ENCODE measurements at places on chromosomes 13 and 19.
A peak's percentile ranks its signal among the peaks of the same experiment; 100 is the strongest.

GRCh38 chr13:88026241-88026640 is 355.1 kb downstream of the SLITRK5 start:
- DNase-seq, result no peak

GRCh38 chr13:36370108-36370429 is 23.9 kb upstream of the SPART start:
- DNase-seq, result no peak

DNA sequence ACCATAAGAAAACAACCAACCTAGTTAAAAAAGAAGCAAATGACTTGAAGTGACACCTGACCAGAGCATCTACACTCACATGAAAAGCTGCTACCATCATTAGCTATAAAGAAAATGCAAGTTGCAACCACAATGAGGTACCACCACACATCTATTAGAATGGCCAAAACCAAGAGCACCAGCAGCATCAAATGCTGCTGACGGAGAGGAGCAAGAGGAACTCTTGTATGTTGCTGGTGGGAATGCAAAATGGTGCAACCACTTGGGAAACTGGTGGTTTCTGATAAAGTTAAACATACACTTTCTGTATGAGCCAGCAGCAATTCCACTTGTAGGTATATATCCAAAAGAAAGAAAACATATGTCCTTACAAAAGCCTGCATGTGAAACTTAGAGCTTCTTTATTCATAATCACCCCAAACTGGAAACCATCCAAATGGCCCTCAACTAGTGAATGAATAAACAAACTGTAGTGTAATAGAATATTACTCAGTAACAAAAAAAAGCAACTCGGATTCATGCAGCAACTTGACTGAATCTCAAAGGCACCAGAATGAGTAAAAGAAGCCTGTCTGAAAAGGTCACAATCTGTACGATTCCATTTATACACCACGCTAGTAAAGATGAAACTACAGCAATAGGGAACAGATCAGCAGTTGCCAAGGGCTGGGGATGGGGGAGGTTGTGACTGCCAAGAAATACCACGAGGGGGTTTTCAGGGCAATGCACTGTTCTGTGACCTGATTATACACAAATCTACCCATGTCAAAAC is 60.9 kb upstream of the RANBP3 start:
- DNase-seq, result no peak

GRCh38 chr13:27808851-27809550 is 16.7 kb downstream of the GSX1 start:
- DNase-seq, result no peak

DNA sequence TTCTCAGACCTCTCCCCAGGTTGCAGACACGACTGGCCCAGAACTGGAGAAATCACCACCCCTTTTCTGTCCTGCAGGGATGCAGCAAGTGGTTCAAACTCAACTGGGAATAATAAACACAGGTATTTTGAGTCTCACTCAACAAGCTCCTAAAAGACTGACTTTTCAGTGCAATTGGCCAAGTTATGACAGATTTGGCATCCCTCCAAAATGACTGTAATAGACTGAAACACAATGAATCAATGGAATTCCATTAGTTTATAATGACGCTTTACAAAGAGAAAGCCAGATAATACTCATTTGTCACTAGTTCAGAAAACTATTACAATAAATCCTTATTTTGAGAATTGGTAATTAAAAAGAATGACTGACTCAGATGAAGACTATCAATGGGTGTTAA is 38.1 kb downstream of the MIPEP start:
- no peak for DNase-seq

DNA sequence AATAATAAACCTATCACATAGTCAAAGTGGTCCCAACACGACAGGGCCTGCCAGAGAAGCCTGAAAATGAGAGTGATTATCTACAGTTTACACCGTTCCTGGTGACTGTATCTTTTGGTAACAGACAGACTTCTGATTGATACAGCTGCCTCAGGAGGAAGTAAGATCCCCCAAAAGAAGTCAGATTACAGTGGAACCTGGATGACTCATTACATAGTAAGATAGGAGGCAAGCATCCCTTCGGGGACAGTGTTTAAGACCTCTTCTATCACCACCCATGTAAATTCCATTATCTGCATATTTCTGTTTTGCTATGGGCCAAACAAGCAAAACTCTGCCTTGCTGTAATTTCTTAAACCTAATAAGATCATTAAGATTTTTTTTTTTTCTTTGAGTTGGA is 44.0 kb upstream of the FLT1 start:
- no peak for DNase-seq

GRCh38 chr19:49679771-49680413 is 2.8 kb downstream of the PRMT1 start:
- DNase-seq, result no peak

GRCh38 chr13:28865149-28865744 is 45.1 kb downstream of the MTUS2 start:
- DNase-seq, result no peak

- no peak for DNase-seq
Measured at GRCh38 chr19:16569609-16570320, 2.5 kb downstream of the SLC35E1 start.

GRCh38 chr19:50042363-50043024 is 16.7 kb downstream of the ZNF473 start:
- DNase-seq, result no peak

- no peak for DNase-seq
Measured at GRCh38 chr19:38032951-38033350, 125.9 kb downstream of the SIPA1L3 start.

- DNase-seq, result no peak
Measured at GRCh38 chr19:52296400-52296772, 583 bp upstream of the ZNF480 start.

- peak; percentile 59 for DNase-seq
Measured at GRCh38 chr19:2051773-2052704, 995 bp upstream of the MKNK2 start.

- DNase-seq, result no peak
Measured at GRCh38 chr13:45063261-45063860, 56.9 kb upstream of the GTF2F2 start.

DNA sequence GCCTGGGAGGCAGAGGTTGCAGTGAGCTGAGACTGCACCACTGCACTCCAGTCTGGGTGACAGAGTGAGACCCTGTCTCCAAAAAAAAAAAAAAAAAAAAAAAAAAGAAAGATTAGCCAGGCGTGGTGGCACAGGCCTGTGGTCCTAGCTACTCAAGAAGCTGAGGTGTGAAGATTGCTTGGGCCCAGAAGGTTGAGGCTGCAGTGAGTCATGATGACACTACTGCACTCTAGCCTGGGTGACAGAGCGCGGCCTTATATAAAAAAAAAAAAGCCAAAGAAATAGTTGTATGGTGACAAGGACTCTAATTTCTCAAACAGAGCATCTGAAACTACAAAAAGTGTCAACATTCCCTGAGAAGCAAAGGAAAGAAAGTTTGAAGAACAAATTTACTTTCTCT is 3.4 kb downstream of the PBX4 start:
- peak; percentile 54 for DNase-seq

DNA sequence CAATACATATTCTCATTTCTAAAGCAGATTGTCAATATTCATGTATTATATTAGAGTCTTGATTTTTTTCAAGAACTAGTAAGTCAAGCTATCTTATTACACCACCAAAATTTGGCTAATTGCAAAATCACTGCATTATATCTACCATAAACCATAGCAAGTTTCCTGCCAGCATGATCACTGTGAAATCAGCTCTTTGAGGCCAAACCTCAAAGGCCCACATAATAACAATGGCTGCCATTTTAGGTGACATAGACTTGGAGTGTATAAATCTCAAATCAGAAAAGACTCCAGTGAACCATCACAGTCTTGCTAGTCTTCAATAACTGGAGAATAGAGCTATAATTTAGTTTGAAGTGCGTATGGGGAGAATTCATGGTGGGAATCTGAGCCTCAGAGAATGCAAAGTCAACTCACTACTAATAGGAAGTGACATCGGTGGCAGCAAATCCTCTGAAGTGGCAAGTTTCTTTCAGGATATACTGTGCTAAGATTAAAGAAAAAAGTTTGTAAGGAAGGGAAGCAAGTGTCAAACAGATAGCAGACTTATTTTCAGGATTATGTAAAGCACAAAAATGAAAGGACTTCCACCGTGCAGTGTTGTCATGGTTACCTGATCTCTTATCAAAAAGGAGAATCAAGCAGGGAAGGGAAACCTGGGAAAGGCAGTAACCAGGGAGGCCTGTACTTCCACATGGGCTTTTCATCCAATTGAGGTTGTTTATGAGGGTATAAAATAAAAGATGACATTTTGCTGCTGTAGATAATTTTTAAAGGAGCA is 117.4 kb upstream of the FNDC3A start:
- no peak for DNase-seq

DNA sequence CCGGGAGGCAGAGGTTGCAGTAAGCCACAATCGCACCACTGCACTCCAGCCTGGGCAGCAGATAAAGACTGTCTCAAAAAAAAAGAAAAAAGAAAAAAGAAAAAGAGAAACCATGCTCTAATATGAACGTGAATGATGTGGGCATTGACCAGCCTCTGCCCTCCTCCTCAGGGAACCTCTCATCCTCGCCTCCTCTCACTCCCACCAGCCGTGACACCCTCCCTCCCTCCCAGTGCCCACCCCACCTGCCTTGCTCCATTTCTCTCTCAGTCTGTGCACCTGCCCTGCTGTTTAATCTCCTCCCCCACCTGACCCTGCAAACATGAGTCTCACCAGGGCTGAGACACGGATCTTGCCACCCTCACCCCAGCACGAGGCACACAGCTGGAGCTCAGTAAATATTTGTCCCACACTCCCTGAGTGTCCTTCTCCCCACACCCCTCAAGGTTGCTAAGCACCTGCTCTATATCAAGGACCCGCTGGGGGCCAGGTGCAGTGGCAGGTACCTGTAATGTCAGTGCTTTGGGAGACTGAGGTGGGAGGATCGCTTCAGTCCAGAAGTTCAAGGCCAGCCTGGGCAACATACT is 7.5 kb upstream of the BCAT2 start:
- no peak for DNase-seq

GRCh38 chr13:109858319-109858718 is 71.9 kb upstream of the IRS2 start:
- no peak for DNase-seq

GRCh38 chr13:67259208-67259607 is 29.1 kb upstream of the PCDH9 start:
- no peak for DNase-seq

- no peak for DNase-seq
Measured at GRCh38 chr13:113927661-113928581, 46.0 kb downstream of the C13orf46 start.

GRCh38 chr13:108680011-108680410 is 50.6 kb downstream of the MYO16 start:
- DNase-seq, result no peak

DNA sequence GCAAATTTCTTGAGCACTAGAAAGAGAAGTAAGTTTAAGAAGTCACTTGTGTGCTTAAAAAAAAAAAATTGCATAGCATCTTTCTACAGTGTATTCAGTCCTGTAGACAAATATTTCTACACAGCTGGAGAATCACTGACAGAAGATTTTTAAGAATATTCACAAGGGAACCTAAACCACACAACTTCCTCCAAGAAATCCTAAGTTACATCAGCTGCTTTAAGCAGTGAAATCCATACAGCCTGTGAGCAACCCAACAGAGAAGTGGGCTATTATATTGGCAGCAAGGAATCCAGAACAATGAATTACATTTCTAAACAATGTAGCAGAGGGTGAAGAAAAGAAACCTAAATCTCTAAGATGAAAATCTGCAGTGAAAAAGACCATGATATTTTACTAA is 1.5 kb downstream of the DOCK9 start:
- DNase-seq, result no peak

DNA sequence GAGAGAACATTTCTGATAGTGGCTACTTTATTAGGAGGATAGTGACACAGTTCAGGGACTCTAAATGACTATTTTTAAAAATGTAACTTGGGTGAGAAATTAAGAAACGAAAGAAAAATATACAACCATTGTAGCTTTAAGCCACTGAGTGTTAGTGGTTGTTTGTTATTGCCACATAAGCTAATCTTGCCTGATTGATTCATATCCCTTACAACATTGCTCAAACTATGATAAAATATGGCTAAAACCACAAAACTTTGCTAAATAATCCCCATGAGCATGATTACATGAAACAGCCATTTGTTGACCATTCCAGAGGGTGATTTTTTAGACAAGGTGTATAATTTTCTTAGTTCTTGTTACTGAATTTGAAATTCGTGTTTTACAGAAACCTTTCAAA is 343.4 kb downstream of the SLITRK5 start:
- no peak for DNase-seq

GRCh38 chr19:11378319-11379189 is 4.1 kb downstream of the SWSAP1 start:
- DNase-seq, result peak; percentile 19

DNA sequence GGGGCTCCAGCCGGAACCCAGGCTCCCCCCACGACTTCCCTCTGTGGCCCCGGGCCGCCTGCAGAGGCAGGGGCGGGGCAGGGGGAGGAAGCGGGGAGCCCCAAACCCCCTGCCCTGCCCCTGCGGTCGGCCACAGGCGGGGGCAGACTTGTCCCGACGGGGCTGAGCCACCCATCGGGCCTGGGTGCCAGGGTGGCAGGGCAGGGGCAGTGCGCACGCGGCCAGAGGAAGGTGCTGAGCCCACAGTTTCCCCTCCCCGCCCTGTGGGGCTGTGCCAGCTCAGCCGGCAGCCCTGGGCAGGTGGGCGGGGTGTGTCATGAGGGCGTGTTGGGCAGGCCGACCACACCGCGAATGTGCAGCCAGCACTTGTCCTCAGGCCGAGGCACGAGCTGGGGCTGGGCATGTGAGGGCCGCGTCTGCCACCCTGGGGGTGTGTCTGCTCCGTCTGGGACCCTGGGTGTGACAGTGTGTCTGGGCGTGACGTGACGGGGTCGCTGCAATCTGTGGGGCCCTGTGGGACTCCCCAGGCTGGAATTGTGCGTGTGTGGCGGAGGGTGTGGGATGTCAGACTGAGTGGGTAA is 17.7 kb downstream of the CCDC97 start:
- peak; percentile 82 for DNase-seq

DNA sequence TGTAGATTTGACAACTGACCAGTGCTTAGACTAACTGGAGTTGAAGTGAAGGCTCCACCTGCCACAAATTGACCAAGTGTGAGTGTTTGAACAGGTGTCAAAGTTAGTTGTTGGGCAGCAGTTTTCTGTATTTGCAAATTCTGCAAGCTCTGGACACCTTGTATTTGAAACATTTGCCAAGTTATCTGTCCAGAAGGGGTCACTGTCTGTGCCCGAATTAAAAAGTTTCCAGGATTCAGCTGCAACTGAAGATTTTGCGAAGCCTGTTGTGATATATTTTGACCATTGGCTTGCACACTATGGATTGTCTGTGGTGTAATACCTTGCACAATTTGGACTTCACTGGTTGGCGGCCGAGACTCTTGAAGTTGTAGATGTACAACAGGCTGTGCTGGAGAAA is 1690.7 kb downstream of the SLITRK5 start:
- DNase-seq, result no peak

DNA sequence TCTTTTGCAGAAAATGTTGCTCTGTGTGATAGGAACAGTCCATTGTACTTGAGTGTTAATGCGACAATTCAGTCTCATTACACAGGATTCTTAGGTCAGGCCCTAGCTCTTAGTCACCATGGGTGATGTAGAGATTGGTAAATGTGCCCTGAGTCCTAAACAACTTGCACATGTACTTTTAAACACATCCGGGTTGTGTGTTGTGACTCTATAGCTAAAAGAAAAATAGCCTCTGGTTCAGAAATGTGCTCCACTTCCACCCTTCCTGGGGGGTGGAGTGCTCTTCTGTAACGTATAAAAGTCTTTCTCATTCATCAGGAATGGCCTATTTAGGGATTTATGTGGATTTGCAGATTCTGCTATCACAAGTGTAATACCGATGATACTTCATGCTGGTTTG is 5.2 kb downstream of the SPATA13 start:
- DNase-seq, result no peak
